ENCODE measurements at places on chromosomes 5 and 9. TPM values are rescaled to one million over a fixed set of nuclear protein-coding genes. Genes with fewer than 3 reads are reported as not detected.
A peak's percentile ranks its signal among the peaks of the same experiment; 100 is the strongest.

DNA sequence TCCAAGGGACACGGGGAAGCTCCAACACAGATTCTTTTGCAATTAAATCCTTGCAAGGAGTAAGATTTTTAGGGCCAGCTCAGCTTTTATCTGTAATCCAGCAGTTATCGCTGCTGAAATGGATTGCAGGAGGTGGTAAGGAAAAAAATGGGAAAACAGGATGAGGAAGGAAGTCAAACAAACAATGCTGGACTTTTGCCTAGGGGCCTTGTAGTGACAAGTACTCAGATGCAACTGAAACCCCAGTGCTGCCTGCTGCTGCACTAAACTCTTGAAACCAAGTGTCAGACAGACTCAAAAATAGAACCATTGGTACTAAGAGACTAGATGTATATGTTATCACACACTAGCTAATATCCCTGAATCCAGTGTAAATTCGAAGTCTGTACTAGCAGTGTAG is 309.2 kb downstream of the CTNND2 start:
- no peak for DNase-seq
- H3K27me3 ChIP-seq: no peaks in the 10 kb centered on the region
- no peaks in the 10 kb centered on the region for H3K36me3 ChIP-seq
- H3K4me3 ChIP-seq: no peak overlapping the region

GRCh38 chr9:129141066-129142041 is 30.1 kb downstream of the PTPA start:
- H3K36me3 ChIP-seq: no peaks in the 10 kb centered on the region
- peaks cover 94% of the 10 kb centered on the region for H3K4me1 ChIP-seq
- DNase-seq: peak; percentile 82
- peak overlapping the region; percentile 68 for H3K4me3 ChIP-seq
- no peaks in the 10 kb centered on the region for H3K27me3 ChIP-seq

GRCh38 chr9:36276781-36277181 is 18.5 kb upstream of the GNE start:
- no peak overlapping the region for H3K4me3 ChIP-seq
- no peaks in the 10 kb centered on the region for H3K27me3 ChIP-seq
- DNase-seq: no peak
- H3K36me3 ChIP-seq: no peaks in the 10 kb centered on the region
- no peaks in the 10 kb centered on the region for H3K4me1 ChIP-seq
- H3K27ac ChIP-seq: no peak overlapping the region

DNA sequence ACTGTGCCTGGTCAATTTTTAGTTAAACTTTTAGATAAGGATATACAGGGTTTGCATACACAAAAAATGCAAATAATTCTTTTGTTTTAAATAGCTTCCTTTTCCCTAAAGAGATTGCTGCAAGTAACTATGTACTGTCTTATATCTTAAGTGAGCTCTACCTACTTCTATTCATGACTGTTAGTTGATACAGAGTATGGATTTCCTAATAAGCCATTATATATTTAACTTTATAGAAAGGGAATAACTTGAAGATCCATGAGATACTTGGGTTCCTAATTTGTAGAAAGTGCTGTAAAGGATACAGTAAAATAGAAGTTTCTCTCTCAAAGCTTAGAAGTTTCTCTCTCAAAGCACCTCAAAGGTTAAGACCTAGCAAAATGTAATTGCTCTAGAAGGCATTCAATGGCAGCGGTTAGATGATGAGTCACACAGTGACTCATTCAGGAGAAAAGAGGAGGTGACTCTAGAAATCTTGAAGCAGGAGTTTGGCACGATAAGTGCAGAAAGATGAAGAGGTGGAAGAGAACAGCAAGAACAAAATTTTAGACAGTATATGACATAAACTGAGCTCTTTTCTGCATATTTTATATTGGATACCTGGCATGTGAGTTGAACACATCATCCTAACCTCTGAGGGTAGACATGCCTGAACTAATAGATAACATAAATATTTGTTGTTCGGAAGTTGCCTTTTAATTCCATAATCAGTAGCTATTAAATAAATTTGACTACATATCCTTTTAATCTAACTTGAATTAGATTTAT is 5.5 kb upstream of the DNAJC21 start:
- no peaks in the 10 kb centered on the region for H3K27me3 ChIP-seq
- H3K4me1 ChIP-seq: no peaks in the 10 kb centered on the region
- no peak overlapping the region for H3K27ac ChIP-seq
- H3K4me3 ChIP-seq: no peak overlapping the region
- DNase-seq: no peak
- peaks cover 85% of the 10 kb centered on the region for H3K36me3 ChIP-seq

SPOCK1 gene
- 2.1 TPM for polyA plus RNA-seq

DNA sequence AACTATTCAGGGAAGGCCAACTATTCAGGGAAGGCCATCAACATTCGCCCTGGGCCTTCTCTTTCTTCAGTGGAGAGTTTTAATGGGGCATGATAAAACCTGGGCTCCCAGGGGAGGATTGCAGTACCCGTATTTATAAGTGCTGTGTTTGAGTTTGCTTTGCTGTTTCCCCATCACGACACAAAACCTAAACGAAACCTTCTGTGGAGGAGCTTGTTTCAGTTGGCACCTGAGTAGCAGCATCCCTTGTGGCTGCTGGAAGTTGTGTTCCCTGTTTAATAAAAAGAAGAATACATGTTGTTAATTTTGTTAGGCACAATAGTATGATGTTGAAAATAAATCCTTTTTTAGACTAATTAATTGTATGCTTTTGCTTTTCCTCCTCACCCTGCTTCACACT is 8.3 kb downstream of the WDR31 start:
- H3K4me1 ChIP-seq: no peaks in the 10 kb centered on the region
- no peaks in the 10 kb centered on the region for H3K36me3 ChIP-seq
- H3K27me3 ChIP-seq: no peaks in the 10 kb centered on the region

- H3K4me3 ChIP-seq: no peak overlapping the region
- no peaks in the 10 kb centered on the region for H3K4me1 ChIP-seq
- no peaks in the 10 kb centered on the region for H3K27me3 ChIP-seq
- H3K27ac ChIP-seq: no peak overlapping the region
- no peaks in the 10 kb centered on the region for H3K36me3 ChIP-seq
Observed at GRCh38 chr5:83922699-83923098, 202.0 kb upstream of the HAPLN1 start.

DNA sequence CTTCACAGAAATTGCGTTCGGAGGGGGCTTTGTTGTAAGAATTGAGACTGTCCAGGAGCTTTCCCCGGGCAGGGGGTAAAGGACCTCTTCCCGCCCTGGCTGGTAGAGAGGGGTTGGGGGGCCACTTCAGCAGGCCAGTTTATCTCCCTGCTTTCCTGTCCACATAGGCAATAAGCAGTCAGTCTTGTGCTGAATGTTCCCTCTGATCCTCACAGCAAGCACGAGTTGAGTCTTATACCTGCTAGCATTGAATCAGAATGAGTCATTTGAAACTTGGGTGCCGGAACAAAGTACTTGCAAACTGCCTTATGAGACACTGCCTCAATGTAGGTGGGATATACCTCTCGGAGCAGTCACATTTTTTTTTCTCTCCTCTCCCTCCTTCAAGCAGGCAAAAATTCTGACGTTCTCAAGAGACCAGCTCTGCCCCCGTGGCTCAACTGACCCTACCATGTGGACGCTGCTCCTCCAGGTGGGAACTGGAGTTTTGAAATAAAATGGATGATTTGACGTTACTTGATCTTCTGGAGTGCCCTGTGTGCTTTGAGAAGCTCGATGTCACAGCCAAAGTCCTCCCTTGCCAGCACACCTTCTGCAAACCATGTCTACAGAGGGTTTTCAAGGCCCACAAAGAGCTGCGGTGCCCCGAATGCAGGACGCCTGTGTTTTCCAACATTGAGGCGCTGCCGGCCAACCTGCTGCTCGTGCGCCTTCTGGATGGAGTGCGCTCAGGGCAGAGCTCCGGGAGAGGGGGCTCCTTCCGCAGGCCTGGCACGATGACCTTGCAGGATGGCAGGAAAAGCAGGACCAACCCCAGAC is 1.3 kb downstream of the SH3RF2 start:
- H3K4me1 ChIP-seq: no peaks in the 10 kb centered on the region
- H3K4me3 ChIP-seq: no peak overlapping the region
- DNase-seq: no peak
- peaks cover 63% of the 10 kb centered on the region for H3K27me3 ChIP-seq
- no peak overlapping the region for H3K27ac ChIP-seq

DNA sequence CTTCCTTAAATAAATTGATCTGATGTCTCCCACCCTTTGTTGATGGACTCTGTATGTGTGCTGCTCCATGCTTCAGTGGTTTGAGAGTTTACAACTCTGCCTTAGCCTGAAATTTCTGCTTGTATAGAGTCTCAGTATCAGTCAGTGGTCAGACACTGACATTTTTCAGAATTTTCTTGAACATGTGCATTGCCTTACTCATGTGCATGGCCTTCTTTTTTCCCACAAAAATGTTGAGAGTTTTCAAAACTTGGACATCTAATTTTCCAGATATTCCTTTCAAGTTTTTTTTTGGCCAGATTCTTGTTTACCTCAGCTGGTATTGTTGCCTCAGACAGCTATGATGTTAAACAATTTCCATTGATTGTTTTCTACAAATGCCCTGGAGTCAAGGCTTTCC is 427.1 kb upstream of the CHD1 start:
- no peaks in the 10 kb centered on the region for H3K27me3 ChIP-seq
- H3K4me3 ChIP-seq: no peak overlapping the region
- H3K4me1 ChIP-seq: no peaks in the 10 kb centered on the region
- DNase-seq: no peak
- H3K36me3 ChIP-seq: no peaks in the 10 kb centered on the region

REEP2 gene
- polyA plus RNA-seq: 0.54 TPM

C9 gene
- not detected for polyA plus RNA-seq

DNA sequence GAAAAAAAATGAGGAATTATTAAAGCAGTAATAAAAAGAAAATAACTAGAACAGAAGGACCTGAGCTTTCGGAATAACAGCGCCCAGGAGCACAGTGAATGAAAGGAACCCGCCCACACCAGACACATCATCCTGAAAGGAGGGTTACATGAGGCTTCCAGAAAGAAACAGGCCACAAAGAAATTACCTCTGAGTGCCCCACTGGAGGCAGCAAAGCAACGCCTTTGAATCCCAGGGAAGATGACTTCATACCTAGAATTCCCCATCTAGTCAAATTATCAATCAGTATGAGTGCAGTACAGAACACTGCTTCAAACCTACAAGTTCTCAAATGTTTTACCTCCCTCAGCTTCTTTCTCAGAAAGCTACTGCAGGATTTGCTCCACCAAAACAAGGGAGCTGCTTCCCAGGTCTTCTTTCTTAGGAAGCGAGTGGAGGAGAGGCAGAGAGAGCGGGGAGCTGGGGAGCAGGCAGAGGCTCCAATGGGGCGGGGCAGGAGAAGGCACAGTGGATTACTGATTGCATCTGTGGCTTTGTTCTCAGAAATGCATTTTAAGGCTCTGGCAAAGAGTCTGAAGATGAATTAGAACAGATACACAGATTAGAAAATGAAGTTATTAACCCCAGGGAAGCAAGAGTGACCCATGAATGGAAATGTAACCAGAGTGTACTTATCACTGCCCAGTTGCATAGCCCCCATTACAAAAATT is 87.1 kb downstream of the SEMA4D start:
- peaks cover 56% of the 10 kb centered on the region for H3K36me3 ChIP-seq
- no peak overlapping the region for H3K27ac ChIP-seq
- peaks cover 100% of the 10 kb centered on the region for H3K4me1 ChIP-seq
- H3K27me3 ChIP-seq: no peaks in the 10 kb centered on the region

PCDHGB6 gene
- 0.20 TPM for polyA plus RNA-seq

KIF4B gene
- not detected for polyA plus RNA-seq

GRCh38 chr9:4464911-4465513 is 25.3 kb upstream of the SLC1A1 start:
- no peaks in the 10 kb centered on the region for H3K36me3 ChIP-seq
- no peak overlapping the region for H3K27ac ChIP-seq
- no peak overlapping the region for H3K4me3 ChIP-seq

DNA sequence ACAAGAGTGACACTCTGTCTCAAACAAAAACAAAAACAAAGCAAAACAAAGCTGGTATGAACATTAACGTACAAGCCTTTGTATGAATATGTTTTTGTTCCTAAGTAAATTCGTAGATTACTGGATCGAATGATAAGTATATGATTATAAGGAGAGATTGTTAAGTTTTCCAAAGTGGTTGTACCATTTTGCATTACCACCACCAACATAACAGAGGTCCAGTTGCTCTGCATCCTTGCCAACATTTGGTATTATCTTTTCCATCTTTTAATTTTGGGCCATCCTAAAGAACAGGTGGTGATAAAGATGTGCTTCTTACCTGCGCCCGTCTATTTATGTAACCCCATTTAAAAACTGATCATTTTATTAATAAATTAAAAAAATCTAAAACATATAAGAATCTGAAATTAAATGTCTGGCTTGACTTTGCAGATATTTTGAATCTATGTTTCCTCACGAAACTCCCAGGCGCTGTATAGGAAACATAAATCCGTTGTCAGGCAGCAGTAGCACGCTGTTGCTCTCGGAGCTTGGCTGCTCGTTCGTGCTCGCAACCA is 593 bp upstream of the NAA35 start:
- H3K27ac ChIP-seq: peak overlapping the region; percentile 93
- peaks cover 23% of the 10 kb centered on the region for H3K4me1 ChIP-seq
- no peak for DNase-seq
- peak overlapping the region; percentile 95 for H3K4me3 ChIP-seq
- no peaks in the 10 kb centered on the region for H3K27me3 ChIP-seq
- peaks cover 23% of the 10 kb centered on the region for H3K36me3 ChIP-seq

GRCh38 chr5:1654786-1655495 is 131.2 kb upstream of the LPCAT1 start:
- H3K4me3 ChIP-seq: no peak overlapping the region
- H3K27ac ChIP-seq: no peak overlapping the region
- no peaks in the 10 kb centered on the region for H3K36me3 ChIP-seq
- DNase-seq: no peak
- peaks cover 7% of the 10 kb centered on the region for H3K4me1 ChIP-seq

DNA sequence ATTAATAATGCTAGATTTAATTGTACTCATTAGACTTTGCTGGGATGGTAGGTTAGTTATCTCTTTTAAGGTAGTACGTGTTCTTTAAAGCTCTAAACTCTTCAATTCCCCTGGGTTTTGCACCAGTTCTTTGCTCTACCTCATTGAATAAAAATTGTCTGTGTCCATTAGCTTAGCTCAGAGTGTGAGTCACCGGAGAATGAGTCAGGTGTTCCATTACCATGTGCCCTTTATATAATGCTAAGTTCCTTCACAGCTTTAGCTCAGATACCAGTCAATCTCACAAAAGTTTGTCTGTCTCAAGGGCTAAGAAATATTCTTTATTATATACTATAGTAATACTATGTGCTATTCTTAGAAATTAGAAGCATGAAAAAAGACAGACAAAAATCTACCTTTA is 339.4 kb downstream of the PRELID2 start:
- H3K27ac ChIP-seq: no peak overlapping the region
- H3K36me3 ChIP-seq: no peaks in the 10 kb centered on the region
- H3K4me1 ChIP-seq: no peaks in the 10 kb centered on the region
- H3K4me3 ChIP-seq: no peak overlapping the region

DNA sequence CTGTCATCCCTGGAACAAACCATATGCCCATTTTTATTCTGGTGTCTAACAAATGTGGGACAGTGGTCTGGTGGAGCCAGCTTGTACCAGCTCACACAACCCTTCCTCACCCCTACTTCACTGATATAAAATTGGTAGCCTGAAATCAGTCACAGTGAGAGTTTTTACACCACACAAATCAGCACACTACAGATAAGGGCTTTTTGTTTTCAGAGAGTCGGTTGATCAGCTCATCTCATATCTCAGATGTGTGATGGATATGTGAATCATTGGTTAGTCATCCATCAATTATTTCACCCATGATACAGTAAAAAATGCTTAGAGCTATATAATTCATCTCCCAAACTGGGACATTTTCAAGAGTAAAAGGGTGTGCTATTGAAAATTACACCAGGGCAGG is 529.2 kb downstream of the EBF1 start:
- no peaks in the 10 kb centered on the region for H3K36me3 ChIP-seq
- H3K27me3 ChIP-seq: no peaks in the 10 kb centered on the region
- DNase-seq: no peak
- H3K4me1 ChIP-seq: no peaks in the 10 kb centered on the region
- no peak overlapping the region for H3K27ac ChIP-seq
